ENCODE measurements at places on chromosomes 7 and 10.

DNA sequence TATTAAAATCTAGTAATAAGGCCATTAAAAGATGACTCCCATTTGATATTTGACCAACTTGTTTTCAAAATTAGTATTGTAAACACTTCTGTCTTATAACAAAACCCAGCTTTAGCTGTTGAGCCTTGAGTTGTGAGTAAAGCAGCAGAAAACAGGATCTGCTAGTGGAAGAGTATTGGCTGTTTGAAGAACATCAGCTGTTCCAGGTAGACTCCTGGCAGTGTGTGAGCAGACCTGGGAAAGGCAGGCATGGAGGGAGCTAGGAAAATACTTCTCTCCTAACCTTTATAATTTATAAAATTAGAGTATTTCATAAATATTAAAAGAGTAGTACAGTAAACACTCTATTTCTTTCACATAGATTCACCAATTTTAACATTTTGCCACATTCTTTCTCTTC is 29.0 kb downstream of the KAT6B start:
- DNase-seq: no peak

- no peak for DNase-seq
Observed at GRCh38 chr7:37269711-37270508, 178.8 kb downstream of the ELMO1 start.

DNA sequence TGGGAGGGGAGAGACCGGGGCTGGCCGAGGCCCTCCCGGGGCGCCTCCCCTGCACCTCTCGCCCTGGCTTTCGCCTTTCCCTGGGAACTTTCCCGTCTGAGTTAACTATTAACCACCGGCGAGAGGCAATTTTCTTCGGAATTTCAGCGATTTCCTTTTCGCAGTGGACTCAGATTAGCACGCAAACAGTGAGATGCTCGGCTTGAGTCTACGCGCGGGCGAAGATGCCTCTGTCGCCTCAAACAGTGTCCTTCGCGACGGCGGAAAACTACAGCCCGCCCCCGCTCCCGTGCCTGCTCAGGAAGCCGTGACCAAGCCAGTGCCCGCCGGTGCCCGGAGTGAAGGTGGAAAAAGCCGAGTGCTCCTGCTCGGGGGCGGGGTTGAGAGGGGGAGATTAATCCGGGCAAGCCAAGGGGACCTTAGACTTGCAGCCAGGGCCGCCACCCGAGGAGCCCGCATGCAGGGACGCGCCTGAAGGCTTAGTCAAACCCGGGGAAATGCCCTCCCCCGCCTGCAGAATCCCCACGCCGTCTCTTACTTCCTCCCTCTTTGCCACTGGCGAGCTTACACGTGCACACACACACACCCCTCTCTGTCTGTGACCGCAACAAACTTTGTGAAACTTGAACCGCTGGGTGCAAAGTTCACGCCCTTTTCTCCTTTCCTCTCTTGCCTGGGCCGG is 14.5 kb upstream of the PAX2 start:
- peak; percentile 66 for DNase-seq

- no peak for DNase-seq
Observed at GRCh38 chr10:4685904-4686643, 139.9 kb upstream of the AKR1E2 start.

GRCh38 chr10:44986670-44987069 is 8.1 kb upstream of the DEPP1 start:
- DNase-seq: no peak

GRCh38 chr10:11838298-11838852 is 15.2 kb downstream of the PROSER2 start:
- DNase-seq: no peak

DNA sequence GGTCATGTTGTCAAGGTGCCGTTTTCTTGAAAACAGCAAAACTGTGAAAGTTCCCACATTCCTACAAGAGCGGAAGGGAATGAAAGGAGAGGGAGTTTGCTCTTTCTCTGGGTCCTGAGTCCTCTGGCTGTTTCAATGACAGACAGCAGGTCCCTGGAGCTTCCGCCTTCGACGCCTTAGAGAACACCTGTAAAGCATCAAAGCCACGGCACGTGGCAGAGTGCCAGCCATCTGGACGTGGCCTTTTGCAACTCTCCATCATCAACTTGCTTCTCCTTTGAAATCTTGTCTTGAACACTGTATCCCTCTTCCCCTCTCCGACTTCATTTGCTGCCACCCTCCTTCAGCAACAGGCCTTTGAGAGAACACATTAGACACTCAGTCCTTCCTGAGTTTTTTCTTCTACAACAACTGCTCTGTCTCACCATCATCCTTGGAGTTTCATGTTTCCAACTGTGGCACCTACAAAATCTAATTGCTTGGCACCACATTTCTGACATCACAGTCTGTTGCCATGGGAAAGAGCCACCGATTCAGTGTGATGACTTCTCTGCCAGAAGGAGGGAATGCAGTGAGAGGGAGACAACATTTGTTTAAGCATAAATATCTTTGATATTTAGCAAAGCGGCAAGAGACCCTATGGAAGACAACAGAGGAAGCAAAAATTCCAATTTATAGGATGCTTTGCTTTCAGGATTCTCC is 204.9 kb upstream of the PTER start:
- DNase-seq: peak; percentile 5

DNA sequence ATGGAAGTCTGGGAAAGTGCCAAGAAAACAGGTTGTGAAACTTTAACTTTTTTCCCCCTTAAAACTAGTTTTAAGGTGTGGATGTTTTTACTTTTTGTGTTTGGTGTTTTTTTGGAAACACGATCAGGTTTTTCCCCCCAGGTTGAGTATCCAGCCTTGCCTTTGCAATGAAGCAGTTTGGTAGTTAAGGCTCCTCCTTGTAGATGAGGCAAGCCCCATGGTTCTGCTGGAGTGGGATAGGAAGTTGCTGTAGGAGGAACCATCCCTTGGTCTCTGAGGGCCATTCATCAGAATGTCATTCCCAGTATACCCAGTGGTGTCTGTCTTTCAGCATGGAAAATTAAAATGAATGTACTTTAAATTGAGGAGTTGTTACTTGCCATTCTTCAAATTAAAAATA is 2.7 kb downstream of the CUL1 start:
- DNase-seq: no peak

GRCh38 chr7:124330731-124331407 is 298.0 kb upstream of the TMEM229A start:
- DNase-seq: no peak

GRCh38 chr10:60267802-60268201 is 121.9 kb downstream of the ANK3 start:
- DNase-seq: no peak

Measured in B cell (primary cell).